NCI-H2029 treated with DMSO at 0.1 percent for 48 hours (cell line): ENCODE measurements at places on chromosomes 4 and X.
A peak's percentile ranks its signal among the peaks of the same experiment; 100 is the strongest.

- DNase-seq, result peak; percentile 86
Measured at GRCh38 chr4:27094783-27095182, 234.1 kb downstream of the STIM2 start.

GRCh38 chr4:122341886-122342285 is 36.9 kb upstream of the ADAD1 start:
- DNase-seq, result no peak

DNA sequence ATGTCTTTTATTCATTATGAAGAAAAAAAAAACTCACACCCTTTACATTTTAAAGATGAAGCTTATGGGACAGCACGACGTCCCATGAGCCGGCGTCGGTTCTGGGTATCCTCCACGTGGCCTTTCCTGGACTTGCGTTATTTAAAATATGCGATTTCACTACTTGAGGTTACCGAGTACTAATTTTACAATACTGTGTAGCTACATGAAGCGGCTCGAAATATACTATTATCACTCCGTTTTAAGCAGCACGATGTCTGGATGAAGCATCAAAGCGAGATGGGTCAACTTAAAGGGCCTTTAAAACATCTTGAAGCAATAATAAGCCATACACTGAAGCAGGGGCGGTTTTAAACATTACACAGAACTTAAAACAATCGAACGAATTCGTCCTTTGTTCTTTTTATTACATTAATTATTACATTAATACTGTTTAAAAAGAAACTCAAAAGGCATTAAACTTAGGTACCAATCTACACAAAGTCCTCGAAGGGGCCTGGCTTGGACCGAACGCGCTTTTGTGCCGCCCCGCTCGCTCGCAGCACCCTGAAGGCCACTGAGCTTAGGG is 1.4 kb upstream of the KLF3 start:
- no peak for DNase-seq

DNA sequence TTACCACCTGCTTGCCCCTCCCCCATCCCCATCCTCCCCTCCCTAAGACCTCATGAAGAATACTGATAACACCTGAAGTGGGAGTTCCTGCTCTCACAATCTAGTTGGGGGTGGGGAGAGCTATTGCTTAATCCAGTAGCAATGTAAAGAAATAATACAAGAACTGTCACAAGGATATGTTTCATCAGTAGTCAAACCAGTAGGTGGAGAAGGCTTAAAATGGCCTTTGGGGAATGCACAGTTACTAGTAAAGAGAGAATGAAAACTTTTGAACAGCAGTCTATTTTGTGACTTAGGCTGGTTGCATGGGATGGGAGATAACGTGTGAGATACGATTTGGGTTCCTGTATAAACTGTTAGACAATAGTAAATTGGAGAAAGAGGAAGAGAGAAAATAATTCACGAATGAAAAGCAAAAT is 6.0 kb downstream of the GALNT7 start:
- DNase-seq, result no peak

- no peak for DNase-seq
Measured at GRCh38 chr4:75321484-75321883, 192.7 kb downstream of the RCHY1 start.

GRCh38 chrX:93419642-93420041 is 253.7 kb downstream of the NAP1L3 start:
- DNase-seq, result no peak

GRCh38 chrX:14501327-14501726 is 28.0 kb upstream of the GLRA2 start:
- no peak for DNase-seq

- no peak for DNase-seq
Measured at GRCh38 chr4:75101906-75102786, 169.2 kb downstream of the PARM1 start.

- DNase-seq, result no peak
Measured at GRCh38 chrX:1778817-1779216, 164.0 kb downstream of the ASMT start.

- DNase-seq, result no peak
Measured at GRCh38 chrX:139191286-139191685, 339.3 kb upstream of the F9 start.

DNA sequence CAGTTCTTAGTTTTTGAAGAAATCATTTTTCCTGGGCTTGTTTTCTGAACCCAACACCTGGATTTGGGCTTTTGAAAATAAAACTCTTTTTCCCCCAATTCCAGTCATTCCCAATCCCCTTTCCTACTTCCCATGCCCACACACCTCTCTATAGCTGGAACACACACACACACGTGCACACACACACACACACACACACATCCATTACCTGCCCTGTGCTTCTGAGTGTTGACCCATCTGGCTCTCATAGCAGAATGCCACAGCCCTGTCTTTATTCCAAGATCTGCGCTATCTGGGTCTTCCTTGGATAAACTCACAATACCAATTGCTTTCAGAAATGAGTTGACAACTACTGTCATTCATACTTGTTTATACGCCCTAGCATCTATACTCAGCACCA is 54.9 kb upstream of the C4orf54 start:
- DNase-seq, result no peak

DNA sequence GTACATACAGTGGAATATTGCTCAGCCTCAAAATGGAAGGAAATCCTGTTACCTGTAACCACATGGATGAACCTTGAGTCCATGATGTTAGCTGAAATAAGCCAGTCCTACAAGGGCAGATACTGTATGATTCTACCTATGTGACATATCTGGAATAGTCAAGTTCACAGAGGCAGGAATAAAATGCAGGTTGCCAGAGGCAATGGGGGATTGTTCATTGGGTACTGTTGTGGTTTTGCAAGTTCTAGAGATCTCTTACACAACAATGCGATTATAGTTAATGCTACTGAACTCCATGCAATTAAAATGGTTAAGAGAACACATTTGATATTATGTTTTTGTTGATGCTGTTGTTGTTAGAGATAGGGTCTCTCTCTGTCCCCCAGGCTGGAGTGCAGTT is 74.6 kb downstream of the SHROOM2 start:
- DNase-seq, result no peak

- DNase-seq, result no peak
Measured at GRCh38 chr4:172124656-172125308, 311.6 kb downstream of the GALNTL6 start.

DNA sequence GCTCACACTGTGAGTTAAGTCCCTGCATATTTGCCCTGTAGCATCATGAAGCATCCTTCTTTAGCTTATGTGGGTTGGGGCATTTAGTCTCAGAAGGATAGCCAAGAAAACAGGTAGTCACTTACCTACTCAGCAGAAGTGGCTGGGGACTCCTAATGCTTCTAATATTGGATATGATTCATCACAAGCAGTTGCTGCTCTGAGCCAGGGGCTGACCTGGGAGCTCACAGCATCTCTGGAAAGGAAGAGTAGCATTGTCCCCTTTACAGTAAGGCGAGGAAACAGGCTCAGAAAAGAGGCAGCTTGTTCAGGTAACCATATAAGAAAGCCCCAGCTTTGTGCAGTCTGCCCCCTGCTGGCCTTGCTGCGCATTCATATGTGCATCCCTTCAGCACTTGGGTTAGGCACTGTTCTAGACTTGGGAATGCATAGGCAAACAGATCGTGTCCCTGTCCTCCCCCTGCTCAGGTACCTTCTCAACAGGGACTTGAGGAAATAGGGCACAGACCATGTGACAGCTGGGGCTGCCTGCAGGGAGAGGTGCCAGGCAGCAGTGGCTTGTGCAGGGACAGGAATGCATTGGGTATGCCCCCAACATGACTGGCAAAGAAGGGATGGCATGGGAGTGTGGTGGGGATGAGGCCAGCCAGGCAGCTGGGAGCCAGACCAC is 35.7 kb upstream of the TBC1D14 start:
- no peak for DNase-seq

GRCh38 chr4:84022564-84022963 is 476.5 kb downstream of the NKX6-1 start:
- DNase-seq, result no peak

DNA sequence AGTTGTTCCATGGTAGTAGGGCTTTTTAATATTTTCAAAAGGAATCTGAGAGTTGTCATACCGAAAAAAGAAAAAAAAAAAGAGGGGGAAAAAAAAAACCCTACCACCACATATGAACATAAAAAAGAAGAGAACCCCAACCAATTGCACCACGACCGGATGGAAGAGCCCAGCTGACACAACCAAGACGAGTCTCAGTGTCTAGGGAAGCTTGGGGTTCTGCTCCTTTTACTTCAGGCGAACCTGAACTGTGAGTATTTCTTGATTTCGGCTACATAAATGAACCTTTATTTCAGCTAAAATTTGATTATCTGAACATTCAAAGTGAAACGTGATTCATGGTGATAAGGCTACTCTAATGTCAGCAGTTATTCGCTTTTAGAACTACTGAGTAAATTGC is at the start of gene GPR34:
Gene GPR34, plus strand, starts transcription at position 139 of the 400 bp plus-strand sequence. CDS start 6,661 bp downstream, outside the sequence.
- DNase-seq, result no peak

- no peak for DNase-seq
Measured at GRCh38 chrX:148620023-148620422, 119.6 kb downstream of the AFF2 start.

GRCh38 chr4:183229397-183229796 is 90.7 kb downstream of the CLDN22 start:
- no peak for DNase-seq

- DNase-seq, result no peak
Measured at GRCh38 chr4:3213106-3213425, 35.9 kb upstream of the MSANTD1 start.

DNA sequence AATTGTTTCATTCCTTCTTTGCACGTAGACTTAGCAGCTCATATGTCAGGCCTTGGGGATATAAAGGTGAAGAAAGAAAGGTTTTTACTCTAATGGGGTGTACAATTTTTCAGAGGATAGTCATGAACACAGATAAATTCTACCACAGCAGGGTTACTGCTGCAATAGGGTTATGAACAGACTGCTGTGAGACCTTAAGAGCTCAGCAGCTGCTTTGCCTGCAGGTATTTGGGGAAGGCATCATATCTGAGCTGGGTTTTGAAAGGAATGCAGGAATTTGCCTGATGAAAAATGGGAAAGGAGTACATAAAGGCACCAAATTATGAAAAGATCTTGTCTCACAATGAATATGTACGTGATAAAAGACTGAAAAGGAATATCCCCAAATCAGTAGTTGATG is 128.9 kb downstream of the CEP135 start:
- no peak for DNase-seq

DNA sequence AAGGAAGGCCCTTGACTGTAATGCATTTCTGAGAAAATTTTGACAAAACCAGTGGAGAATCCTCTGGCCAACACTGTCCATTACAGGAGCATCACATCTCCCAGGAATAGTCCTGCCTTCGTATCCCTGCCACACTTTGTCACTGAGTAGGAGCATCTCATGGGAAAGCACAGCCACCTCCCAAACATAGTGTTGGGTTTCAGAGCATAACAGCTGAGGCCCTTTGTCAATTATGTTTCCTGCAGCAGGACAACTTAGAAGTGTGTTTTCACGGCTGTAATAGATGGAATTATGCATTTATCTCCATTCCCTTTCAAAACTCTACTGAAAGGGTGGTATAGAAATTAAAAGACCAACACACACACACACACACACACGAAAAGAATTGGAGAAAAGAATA is 91.1 kb upstream of the SMAD1 start:
- DNase-seq, result no peak

DNA sequence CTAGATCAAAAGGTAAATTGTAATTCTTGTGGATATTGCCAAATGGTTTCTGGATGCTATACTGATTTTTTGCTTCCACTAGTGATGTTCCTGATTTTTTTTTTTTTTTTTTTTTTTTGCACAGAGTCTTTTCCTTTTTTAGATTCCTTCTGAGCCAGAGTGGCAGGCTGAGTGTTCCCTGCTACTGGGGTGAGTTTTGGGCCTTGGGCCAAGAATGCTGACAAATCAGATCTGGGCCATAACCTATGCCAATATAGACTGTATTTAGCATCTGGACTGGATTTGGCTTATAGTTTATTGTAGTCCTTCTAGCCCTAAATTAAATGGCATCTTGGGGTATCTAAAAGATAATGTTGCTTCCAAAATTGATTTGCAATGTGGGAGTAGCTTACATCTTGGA is 52.8 kb downstream of the REPS2 start:
- no peak for DNase-seq

DNA sequence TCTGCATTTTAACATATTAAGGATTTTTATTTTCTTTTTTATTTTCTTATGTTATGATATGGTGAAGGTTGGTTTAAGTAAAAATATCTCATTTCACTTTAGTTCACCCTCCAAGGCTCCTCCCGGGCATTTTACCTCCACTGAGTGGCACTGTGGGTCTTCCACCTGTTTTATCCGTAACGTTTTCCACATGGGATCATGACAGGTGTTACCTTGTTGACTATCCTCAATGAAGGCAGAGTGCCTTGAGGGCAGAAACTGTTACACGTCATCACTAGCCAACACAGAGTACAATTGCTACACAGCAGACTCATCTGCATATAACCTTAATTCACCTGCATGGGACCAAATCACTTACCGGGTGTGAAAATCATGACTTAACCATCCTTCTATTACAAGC is 105.8 kb downstream of the GEMIN8 start:
- no peak for DNase-seq

DNA sequence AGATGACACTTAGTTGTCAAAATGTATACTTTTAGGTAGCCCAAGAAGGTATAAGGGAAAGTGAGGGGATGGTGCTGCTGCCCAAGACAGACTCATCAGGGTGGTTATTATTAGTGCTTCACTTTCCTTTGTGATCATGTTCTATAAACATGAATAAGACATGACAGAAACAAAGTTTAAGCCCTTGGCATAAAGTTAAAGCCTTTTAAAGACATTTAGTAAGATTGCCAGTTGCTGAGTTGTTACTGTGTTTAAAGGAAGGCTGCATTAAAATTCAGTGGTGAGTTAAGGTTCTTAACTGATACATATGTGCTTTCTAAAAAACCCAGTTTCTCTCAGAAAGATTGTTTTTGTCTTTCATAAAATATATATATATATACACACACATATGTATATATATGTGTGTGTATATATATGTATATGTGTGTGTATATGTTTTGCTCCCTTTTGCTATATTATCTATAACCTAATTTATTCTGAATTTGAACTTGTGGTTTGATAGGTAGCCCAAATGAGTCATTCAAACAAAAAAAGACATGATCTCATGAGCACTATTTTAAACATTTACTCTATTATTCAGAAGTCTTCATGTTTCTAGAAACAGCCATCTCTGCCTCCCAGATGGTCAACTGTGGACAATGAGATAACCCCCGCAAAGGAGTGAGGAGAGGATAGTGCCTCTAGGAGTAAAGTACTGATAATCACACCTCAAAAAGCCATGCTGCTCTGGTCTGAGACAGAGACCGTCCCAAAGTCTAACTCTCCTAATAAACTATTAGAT is 98.1 kb upstream of the OTUD4 start:
- no peak for DNase-seq

GRCh38 chr4:8181844-8182243 is 17.2 kb upstream of the SH3TC1 start:
- no peak for DNase-seq

GRCh38 chr4:145435646-145436045 is 46.0 kb upstream of the SMAD1 start:
- no peak for DNase-seq
